ENCODE measurements at places on chromosomes 6 and 20. TPM values are rescaled to one million over a fixed set of nuclear protein-coding genes. Genes with fewer than 3 reads are reported as not detected.

Gene CDH4
- 0.21 TPM for polyA plus RNA-seq

DNA sequence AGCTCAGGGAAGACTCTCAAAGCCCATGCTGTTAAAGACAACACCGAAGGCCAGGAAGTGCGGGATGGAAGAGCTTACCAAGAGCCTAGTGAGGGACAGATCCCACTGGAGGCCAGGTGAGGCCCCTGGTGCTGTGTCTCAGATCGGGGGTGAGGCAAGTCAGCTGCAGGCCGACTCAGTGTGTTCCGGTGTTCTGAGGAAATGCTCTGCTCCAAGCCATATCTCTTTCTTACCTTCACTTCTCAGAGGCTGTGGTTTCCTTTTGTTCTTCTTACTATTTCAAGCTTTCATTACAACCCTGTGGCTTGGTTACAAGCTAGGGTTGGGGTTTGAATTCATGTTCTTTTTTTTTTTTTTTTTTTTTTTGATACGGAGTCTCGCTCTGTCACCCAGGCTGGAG, 114.3 kb upstream of the ZFP64 start:
- no peaks in the 10 kb centered on the region for H3K4me1 ChIP-seq
- no peak overlapping the region for H3K4me3 ChIP-seq
- no peak overlapping the region for H3K27ac ChIP-seq
- DNase-seq = no peak
- H3K36me3 ChIP-seq = no peaks in the 10 kb centered on the region

GRCh38 chr6:123802697-123803503, 765 bp upstream of the NKAIN2 start:
- H3K27ac ChIP-seq = no peak overlapping the region
- no peaks in the 10 kb centered on the region for H3K27me3 ChIP-seq
- DNase-seq = peak; percentile 82
- H3K36me3 ChIP-seq = no peaks in the 10 kb centered on the region
- H3K4me1 ChIP-seq = no peaks in the 10 kb centered on the region

DNA sequence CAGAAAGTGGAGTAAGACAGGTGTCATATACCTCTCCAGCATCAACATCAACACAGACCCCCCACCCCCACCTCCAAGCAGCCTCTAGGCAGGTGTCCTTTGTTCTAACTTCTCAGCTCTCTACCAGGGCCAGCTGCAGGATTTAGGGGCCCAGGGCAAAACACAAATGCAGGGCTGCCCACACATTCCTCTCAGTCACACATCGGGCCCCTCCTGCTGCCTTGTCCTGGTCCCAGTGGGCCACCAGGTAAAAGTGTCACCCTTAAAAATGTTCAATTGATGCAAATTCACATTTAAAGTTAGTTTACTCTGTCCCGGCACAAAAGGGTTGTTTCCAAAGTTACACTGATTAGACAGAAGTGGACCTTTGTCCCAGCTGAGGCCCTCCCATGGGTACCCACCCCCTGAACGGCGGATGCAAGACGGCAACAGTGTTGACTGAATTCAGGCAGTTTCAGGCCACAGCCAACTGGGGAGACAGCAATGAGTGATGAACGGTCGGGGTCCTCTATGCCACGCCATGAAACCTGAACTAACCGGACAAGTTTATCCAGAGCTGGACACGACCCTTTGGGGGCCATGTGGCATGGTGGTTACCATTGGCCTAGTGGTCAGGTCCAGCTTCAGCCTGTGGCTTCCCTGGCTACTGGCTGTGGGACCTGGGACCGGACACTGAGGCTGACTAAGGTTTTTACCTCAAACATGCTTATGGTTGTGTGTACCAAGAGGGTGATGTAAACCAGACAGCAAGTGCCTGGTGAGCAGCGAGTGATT, 52.2 kb upstream of the UNC93A start:
- no peaks in the 10 kb centered on the region for H3K27me3 ChIP-seq
- no peak overlapping the region for H3K4me3 ChIP-seq
- no peak for DNase-seq
- no peak overlapping the region for H3K27ac ChIP-seq
- no peaks in the 10 kb centered on the region for H3K4me1 ChIP-seq

- no peaks in the 10 kb centered on the region for H3K36me3 ChIP-seq
- no peak overlapping the region for H3K4me3 ChIP-seq
- no peak for DNase-seq
These were observed 77.2 kb upstream of the EPHA7 start for GRCh38 chr6:93496548-93496947.

Gene GPLD1
- 0.73 TPM for polyA plus RNA-seq

- H3K4me3 ChIP-seq = no peak overlapping the region
- no peaks in the 10 kb centered on the region for H3K4me1 ChIP-seq
- H3K36me3 ChIP-seq = no peaks in the 10 kb centered on the region
These were observed 4.2 kb downstream of the ZNF337 start for GRCh38 chr20:25692499-25692898.

DNA sequence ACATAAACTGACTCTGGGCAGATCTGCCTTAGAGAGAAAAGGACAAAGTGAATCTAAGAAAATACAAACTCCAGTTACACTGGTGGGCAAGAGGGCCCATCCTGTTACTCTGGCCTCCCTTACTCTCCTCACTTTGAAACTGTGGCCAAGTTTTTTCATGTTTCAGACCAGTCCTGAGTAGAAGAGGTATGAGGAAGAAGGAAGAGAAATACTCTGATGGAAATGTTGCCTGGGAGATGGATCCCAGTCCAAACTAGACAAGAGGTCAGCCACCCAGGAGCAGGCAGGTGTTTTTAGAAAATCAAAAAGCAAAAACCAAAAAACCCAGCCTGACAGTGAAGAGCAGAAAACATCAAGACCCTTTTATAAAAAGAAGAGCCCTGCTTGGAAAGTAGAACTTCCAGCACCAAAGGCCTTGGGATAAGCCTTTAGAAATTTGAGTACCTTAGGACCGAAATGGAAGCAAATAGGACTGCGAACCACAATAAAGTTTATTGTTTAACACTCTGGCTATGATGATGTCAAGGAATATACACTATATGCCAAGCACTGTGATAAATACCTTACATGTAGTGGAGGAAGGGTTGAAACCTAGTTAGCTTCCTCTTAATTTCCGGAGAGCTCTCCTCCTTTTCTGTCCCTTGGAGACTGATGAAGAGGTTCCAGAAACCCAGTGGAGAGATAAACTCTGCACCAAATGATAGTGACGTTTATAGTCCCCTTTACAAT, 123.1 kb downstream of the KLHL32 start:
- H3K27me3 ChIP-seq = no peaks in the 10 kb centered on the region
- no peaks in the 10 kb centered on the region for H3K36me3 ChIP-seq
- no peak overlapping the region for H3K4me3 ChIP-seq
- H3K4me1 ChIP-seq = no peaks in the 10 kb centered on the region
- no peak for DNase-seq

GRCh38 chr6:162377735-162378134, 349.8 kb downstream of the PRKN start:
- H3K27me3 ChIP-seq = no peaks in the 10 kb centered on the region
- H3K4me1 ChIP-seq = peaks cover 10% of the 10 kb centered on the region
- H3K27ac ChIP-seq = no peak overlapping the region
- DNase-seq = no peak
- no peak overlapping the region for H3K4me3 ChIP-seq

DNA sequence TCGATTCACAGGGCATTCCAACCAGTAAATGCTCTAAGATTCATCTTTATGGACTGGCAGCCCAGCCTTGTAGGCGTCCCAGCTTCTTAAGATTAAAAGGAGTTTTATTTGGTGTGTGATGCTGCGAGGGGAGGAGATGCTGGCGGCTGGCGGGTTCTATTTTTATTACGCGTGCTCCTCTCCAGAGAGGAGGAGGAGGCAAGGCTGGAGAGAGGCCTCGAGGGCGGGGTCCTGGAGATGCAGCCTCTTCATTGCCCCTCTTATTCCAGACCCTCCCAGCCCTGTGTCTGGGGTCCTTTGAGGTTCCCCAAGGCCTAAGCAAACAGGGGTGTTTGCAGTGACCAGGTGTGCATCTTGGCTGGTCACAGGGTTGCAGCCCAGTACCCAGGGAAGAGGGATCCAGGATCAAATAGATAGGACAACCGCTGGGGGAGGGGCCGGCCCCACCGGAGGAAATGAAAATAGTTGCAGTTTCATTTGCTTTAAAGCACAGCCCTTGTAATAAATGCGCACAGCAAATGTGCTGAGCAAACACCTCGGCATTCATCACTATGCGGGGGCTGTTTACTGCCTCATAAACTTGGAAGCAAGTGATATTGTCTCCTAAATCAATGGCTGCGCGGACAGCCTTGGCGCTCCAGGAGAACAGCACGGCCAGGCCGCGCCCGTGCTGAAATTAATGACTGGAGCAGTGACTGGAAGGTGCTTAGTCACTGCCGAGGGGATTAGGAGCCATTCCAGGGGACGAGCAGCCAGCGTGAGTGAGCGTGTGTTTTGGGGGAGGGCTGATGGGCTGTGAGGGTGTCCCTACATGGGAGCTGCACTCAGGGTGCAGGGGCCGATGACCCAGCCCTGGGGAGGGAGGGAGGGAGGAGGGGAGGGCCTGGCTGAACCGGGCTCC, 83.0 kb downstream of the TMEM242 start:
- H3K27me3 ChIP-seq = no peaks in the 10 kb centered on the region
- no peak for DNase-seq
- no peaks in the 10 kb centered on the region for H3K36me3 ChIP-seq
- no peak overlapping the region for H3K4me3 ChIP-seq
- peak overlapping the region; percentile 67 for H3K27ac ChIP-seq

DNA sequence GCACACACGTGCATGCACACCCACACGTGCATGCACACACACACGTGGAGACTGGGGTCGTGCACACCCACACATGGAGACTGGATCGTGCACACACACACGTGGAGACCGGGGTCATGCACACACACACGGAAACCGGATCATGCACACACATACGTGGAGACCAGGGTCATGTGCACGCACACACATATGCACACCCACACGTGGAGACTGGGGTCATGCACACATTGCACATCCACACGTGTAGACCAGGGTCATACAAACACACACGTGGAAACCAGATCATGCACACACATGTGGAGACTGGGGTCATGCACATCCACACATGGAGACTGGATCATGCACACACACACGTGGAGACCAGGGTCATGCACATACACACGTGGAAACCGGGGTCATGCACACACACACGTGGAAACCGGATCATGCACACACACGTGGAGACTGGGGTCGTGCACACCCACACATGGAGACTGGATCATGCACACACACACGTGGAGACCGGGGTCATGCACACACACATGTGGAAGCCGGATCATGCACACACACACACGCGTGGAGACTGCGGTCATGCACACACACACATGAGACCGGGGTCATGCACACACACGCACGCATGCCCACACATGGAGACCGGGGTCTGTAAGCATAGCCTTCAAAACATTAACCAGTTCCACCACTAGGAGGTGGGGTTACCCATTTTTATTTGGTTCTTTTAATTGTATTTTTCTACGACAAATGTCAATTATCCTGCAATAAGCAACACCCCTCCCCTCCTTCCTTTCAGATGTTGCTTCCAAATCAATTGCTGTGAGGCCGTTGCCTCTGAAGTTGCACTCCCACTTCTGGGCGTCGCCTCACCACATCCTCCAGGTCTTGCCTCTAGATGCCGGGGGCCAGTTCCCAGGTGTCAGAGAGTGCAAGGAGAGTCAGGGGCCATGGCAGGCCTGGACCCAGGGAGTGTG, 95.8 kb downstream of the TMEM242 start:
- H3K27me3 ChIP-seq = no peaks in the 10 kb centered on the region
- no peak overlapping the region for H3K27ac ChIP-seq
- no peak overlapping the region for H3K4me3 ChIP-seq
- H3K36me3 ChIP-seq = no peaks in the 10 kb centered on the region
- no peaks in the 10 kb centered on the region for H3K4me1 ChIP-seq

DNA sequence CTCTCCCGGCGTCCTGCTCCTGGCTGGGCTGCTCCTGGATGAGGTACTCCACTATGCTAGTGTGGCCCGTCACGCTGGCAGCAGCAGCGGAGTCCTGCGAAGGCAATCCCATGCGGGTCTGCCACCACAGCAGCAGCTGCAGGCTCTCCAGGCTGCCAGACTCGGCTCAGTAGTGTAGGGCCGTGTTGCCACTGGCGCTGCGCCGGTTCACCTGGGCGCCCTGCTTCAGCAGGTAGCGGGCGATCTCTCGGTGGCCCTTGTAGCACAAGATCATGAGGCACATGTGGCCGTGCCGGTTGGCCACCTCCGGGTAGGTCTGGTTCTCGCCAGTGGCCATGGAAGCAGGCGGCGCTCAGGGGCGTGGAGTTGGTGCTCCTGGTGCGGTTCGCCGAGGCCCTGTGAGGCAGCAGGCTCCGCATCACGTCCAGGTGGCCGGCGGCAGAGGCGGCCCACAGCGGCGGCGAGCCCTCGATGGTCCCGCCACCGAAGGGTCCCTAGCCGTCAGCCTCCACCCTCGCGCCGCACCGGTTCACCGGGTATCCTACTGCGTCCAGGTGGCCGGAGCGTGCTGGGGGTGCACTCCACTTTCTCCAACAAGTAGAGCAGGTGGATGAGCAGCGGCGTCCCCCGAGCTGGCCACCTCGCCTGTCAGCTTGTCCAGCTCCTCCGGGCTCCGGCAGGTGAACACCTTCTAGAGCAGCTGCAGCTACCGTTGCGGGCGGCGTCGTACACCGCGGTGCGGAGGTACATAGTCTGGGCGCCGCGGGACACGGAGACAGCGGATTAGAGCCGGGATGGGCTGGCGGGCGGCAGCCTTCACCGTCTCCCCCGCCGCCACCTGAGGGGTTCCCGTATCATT, 19.8 kb downstream of the RFPL4B start:
- no peak overlapping the region for H3K4me3 ChIP-seq
- no peak overlapping the region for H3K27ac ChIP-seq
- H3K36me3 ChIP-seq = no peaks in the 10 kb centered on the region
- no peaks in the 10 kb centered on the region for H3K4me1 ChIP-seq
- DNase-seq = no peak

Gene KIF6
- polyA plus RNA-seq = 1.0 TPM

DNA sequence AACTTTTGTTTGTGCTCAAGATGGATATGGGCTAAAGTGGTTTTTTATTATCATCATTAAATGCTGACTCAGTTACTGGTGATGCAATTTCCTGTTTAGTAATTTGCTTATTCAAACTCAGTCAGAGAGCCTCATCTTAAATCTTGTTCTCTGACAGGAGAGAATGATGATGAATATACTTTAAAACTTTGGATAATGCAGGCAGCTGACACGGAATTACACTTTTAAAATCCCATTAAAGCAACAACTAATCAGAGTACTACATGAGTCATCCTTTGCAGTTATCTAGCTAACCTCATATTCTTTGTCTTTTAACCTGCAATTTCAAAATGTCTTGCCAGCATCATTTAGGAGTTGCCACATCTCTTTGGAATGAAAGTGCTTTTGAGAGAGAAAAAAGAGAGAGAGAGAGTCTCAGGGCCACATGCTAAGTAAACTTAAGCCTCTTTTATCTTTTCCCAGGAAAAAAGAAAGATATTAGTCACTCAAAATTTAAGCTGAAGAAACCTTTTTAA, 9.2 kb upstream of the C6orf141 start:
- H3K27me3 ChIP-seq = no peaks in the 10 kb centered on the region
- no peaks in the 10 kb centered on the region for H3K36me3 ChIP-seq
- no peak overlapping the region for H3K27ac ChIP-seq
- H3K4me1 ChIP-seq = peaks cover 8% of the 10 kb centered on the region
- no peak for DNase-seq

DNA sequence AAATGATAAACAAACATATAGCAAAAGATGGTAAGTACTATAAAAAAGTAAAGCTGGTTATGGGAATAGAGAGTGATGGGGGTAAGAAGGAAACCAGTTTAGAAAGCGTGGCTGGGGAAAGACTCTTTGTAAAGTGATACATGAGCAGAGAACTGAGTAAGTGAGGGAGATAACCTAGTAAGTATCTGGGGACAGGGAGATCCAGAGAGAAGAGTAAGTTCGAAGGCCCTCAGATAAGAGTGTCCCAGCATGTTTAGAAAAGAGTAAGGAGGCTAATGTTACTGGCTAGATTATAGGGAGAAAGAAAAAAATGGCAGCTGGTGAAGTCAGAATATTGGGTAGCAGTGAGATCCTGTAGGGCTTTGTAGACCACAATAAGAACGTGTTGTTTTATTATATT, 50.7 kb upstream of the HBS1L start:
- H3K4me1 ChIP-seq = no peaks in the 10 kb centered on the region
- H3K27ac ChIP-seq = no peak overlapping the region
- H3K4me3 ChIP-seq = no peak overlapping the region
- H3K36me3 ChIP-seq = no peaks in the 10 kb centered on the region
